ENCODE measurements at places on chromosomes 7 and 10. TPM values are rescaled to one million over a fixed set of nuclear protein-coding genes. Genes with fewer than 3 reads are reported as not detected.

STOX1 gene
- total RNA-seq = 0.27 TPM

DNA sequence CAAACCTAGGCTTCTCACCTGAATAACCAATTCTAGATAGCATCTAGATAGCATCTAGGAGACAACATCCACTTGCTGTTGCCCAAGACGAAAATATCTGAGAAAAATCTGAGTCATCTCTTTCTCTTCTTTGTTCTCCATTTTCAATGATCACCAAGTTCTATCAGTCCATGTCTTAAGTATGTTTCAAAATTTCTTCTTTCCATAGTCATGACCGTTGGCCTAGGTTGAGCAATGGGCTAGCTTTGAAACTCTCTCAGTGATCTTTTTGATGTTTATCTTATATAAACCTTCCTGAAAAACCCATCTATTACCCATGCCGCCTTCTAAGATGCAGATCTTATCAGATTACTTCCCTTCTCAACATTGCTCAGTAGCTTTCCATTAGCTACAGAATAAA lies 23.4 kb upstream of the CASD1 start:
- no peak for DNase-seq

PRRT4 gene
- 5.8 TPM for total RNA-seq

SLC25A13 gene
- total RNA-seq = 29.8 TPM

DNA sequence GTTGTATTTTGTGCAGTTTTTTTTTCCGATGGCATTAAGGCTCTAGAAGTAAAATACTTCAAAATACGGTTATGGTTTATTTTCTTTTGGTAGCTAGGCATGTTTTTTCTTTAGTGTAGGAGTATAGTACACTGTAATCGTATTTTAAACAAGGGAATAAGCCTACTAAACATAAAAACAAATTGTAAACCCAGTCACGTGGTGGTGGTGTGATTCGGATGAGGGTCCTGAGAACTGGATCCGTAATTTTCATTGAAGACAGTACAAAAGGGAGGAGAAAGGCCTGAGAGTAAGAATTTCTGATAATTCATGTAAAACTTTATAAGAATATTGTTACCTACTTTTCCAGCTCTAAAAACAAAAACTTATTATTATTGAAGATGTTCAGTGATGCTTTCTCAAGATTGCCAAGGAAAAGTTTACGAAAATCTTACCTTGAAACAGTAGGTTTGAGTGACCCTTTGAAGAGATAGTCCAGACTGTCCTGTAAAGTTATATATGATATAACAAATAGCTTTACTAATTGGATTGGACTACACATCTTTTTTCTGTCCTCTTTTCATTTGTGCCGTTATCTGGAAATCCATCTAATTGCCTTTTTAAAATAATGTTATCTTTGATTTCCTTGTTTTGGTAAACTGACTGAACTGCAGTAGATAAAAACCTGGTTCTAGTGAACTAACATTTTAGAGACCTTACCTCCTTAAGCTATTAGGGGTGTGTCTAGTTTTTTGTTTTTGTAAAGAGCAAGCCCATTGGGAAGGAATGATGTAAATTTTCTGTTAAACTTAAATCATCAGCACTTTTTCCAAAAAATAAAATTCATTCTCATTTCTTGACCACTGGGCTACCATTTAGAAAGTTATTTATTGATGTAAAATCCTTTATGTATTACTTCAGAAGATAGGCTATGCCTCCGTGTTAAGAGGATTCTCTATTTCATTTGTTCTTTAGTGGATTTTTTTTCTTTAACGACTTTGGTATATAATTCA lies 1.0 kb upstream of the PBLD start:
- no peak for DNase-seq

DNA sequence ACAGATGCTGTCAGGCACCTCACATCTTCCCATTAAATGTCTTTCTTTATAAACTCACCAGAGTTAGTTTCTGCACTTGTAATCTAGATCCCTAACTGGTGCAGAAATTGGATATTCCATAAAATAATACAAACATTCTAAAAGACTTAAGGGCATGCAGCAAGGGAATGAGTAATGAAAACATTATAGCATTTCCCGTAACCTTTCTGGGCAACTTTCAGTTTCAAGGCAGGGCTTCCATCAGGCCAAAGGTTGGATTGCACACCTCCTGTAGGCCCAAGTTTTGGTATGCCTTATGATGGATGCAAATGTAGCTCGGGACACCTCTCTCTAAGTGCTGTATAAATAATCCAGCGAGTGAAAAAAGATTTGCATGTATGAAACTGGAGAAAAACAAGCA lies 129.9 kb upstream of the LYZL2 start:
- DNase-seq = no peak

- no peak for DNase-seq
Measured at GRCh38 chr7:27804139-27804538, 64.2 kb downstream of the TAX1BP1 start.

GRCh38 chr10:50508315-50509051 lies 115.3 kb downstream of the SGMS1 start:
- no peak for DNase-seq

DNA sequence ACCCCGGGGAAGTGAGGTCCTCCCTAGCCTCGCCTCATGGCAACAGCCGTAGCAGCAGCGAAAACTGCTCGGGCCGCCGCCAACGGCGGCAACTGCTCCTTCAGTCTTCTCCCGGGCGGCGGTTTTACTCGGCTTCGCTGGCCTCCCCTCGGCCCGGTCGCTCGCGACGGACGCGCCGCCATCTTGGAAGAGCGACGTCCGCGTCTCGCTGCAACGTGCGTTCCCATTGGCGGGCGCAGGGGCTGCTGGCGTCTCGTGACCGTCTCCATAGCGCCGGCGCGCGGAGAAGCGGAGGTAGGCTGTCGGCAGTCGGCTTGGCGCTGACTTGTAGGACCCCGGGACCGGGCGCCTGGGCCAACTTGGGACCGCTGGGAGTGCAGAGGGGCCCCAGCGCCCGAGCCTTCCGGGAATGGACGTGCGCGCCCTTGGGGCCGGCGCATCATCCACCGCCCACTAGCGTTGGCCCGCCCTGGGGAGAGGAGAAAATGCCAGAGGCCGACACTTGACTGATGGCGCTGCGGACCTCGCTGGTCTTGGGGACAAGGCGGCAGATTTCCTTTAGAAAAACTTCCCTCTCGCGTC lies at the start of gene SNX13:
Gene SNX13, minus strand, starts transcription at position 193 of the 582 bp plus-strand sequence. CDS start 199 bp downstream, outside the sequence.
- peak; percentile 96 for DNase-seq

- DNase-seq = no peak
Measured at GRCh38 chr7:6433784-6434615, 13.8 kb downstream of the DAGLB start.

SLC13A1 gene
- total RNA-seq = not detected

EPDR1 gene
- 35.6 TPM for total RNA-seq

DNA sequence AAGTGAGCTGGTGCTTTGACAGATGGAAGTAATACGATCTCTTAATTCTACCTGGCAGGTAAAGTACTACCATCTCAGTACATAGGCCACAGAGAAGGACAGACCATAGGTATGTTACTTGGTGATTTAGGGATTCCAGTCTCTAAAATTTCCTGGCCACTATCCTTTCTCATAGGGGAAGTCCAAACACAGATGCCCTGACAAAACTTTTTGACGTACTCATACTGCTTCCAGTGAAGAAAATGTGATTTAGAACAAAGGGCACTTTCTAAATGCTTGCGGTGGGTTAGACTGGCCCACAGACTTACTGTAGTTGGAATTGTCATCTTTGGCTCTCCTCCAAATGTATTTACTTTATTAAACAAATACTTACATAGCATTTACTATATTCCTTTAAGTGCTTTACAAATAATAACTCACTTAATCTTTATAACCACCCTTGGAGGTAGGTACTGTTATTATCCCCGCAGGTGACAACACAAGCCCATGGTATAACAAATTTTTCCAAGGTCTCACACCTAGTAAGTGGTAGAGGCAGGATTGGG lies 3.0 kb downstream of the PI4K2A start:
- no peak for DNase-seq

SNX8 gene
- total RNA-seq = 25.9 TPM

GRCh38 chr10:12459762-12460161 lies 110.4 kb downstream of the CAMK1D start:
- no peak for DNase-seq

DNA sequence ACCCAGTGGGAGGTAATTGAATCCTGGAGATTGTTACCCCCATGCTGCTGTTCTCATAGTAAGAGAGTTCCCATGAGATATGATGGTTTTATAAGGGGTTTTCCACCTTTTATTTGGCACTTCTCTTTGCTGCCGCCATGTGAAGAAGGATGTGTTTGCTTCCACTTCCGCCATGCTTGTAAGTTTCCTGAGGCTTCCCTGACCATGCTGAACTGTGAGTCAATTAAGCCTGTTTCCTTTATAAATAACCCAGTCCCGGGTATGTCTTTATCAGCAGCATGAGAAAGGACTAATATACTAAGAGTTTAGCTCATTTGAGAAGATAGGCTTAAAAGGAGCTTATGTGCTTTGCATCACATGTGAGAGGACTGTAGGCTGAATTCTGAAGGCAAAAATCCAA lies 29.3 kb downstream of the TMEM248 start:
- no peak for DNase-seq

GRCh38 chr10:88652616-88653015 lies 11.6 kb upstream of the LIPF start:
- no peak for DNase-seq

DIP2C gene
- total RNA-seq = 38.7 TPM

DNA sequence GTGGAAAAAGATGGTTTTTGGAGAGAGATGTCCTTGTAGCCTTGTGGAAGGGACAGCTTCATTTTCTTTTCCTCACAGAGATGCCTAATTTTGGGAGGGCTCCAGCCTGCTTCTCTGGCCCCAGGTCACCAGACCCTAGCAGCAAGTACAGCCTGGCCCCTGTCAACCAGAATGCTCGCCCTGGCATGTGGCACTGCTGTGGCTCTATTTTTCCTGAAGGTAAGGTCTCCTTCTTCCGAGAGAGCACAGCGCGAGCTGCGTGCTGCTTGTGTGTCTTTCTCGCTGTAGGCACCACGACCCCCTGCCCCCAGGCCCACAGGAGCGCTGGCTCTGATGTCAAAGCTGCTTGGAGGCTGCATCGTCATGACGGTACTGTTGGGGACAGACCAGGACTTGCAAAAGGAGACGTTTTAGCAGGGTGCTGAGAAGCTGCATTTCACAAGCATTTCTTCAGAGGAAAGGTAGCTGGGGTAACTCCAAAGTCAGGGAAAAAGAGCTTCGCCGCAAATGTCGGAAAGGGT lies 58.7 kb downstream of the CLEC2L start:
- DNase-seq = no peak

DNA sequence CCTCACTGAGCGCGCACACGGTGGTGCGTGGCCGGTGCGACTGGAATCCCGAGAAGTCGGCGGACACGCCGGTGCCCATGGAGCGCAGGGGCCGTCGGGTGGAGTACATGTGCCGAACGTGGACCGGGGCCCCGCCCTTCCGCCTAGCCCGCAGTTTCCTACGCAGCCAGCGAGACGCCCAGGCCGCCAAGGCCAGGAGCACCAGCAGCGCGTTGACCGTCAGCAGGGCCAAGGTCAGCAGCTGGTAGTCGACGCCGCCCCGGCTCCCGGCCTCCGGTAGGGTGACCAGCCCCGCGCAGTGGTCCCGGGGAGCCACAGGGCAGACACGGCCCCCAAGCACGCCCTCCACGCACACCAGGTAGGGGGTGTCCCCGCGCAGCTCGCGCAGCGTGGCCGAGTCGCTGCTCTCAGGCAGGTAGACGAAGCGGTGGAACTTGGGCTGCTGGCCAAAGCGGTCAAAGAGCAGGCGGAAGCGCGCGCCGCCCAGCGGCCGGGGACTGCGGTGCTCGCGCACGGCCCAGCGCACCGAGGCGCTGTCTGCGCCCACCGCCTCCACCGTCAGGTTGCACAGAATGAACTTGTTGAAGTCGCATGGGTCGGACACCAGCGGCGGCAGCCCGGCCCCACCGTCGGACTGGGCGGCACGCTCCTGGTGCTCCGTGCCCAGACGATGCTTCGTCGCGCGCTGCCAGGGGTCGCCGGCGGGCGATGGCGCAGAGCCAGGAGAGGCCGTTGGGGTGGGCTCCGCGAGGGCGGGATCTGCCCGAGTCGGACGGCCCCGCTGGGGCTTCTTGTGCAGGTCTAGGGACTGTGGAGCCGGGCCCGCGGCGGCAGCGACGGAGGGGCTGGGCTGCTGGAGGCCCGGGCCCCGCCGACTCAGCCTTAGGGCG lies 2.2 kb downstream of the TRIL start:
- DNase-seq = peak; percentile 72

PPP1R17 gene
- not detected for total RNA-seq

GRCh38 chr7:43244784-43245183 lies 132.3 kb downstream of the HECW1 start:
- no peak for DNase-seq

- DNase-seq = peak; percentile 62
Measured at GRCh38 chr7:82566752-82567151, 123.2 kb upstream of the CACNA2D1 start.

STEAP4 gene
- total RNA-seq = 343 TPM

LEP gene
- 0.97 TPM for total RNA-seq

- no peak for DNase-seq
Measured at GRCh38 chr10:61628875-61629513, 33.7 kb upstream of the CABCOCO1 start.

DNA sequence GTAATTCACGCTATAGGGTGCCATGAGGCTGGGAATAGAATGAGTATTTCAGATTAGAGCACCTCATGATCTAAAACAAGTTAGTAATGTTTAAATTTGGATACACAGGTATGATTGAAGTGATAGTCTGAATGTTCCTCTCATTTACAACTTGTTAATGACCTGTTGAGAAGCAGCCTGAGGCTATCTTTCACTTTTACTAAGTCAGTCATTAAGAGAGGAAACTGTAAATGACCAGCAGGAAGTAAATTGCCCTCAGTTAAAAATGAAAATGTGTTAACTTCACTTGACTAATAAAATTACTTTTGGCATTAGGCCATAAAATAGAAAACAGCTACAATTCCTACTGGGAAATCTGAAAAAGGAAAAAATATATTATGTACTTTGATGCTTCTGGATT lies 1042.0 kb downstream of the DNAJB9 start:
- no peak for DNase-seq

GRCh38 chr10:8531116-8531515 lies 476.6 kb downstream of the GATA3 start:
- no peak for DNase-seq

ENKUR gene
- 0.36 TPM for total RNA-seq

GRCh38 chr7:44333911-44334733 lies 8.7 kb upstream of the CAMK2B start:
- DNase-seq = no peak

GRCh38 chr10:14665865-14666857 lies 108.5 kb downstream of the FAM107B start:
- no peak for DNase-seq

DNA sequence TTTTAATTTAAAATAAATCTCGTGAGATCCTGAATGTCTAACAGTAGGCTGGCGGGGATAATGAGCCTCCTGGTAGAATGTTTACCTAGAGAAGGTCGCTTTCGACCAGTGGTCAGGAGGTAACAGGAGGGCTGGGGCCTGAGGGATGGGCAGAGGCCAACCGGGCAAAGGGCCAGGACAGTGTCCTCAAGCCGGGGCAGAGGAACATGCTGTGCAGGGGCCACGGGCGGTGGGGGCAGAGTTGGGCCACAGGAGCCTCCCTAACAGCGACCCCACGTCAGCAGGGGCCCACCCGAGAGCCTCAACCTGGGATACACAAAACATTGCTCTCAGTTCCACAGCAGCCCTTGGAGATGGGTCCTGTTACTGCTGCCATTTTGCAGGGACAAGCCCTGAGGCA lies 14.5 kb downstream of the CFAP46 start:
- no peak for DNase-seq
